Amniotic epithelial cell (primary cell): ENCODE measurements at places on chromosomes 5 and 9.

- peak; percentile 50 for DNase-seq
These were observed 103.6 kb downstream of the MACIR start for GRCh38 chr5:103362211-103362610.

- DNase-seq: peak; percentile 21
These were observed 22.3 kb upstream of the HMCN2 start for GRCh38 chr9:130243015-130243881.

DNA sequence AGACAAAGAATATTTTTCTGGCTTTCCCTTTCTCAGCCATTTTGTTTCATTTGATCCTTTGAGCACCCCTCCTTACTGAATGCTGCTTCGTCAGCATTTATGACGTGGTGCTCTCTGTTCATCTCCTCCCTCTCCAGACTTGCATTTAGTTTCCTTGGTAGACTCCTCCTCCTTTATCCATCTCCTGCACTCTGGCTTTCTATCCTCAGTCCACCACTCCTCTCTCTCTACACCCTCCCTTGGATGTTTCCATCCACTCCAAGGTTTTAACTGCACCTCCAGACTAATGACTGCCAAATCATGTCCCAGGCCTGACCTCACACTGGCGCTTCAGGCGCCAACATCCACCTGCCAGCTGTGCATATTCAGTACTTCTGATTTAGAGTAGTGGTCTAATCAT lies 245.4 kb downstream of the RAB3C start:
- DNase-seq: no peak

- DNase-seq: no peak
These were observed 32.0 kb downstream of the CDC14B start for GRCh38 chr9:96587338-96588315.

DNA sequence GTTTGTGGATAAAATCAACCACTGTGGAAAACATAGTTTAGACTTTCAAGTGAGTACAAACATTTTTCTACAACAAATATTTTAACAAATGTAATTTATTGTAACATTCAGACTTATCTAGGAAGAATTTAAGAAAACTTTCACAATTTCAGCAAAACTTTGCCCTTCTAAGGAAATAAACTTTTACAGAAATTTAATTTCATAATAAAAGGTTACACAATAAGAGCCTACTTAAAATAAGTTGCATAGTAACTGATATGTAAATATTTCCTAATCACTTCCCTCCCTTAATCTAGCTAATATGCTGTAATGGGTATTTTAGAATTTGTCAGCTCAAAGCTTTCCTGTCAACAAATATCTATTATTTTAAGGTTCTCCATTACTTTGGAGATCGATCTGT lies 1899.9 kb downstream of the MAT2B start:
- peak; percentile 31 for DNase-seq
